Brain (organoid and tissue), 16 donors: ENCODE measurements at places on chromosomes 5 and 9.

- no peak for DNase-seq
These were observed 59.0 kb upstream of the PALM2AKAP2 start for GRCh38 chr9:109721001-109721400.

GRCh38 chr5:108249095-108249784, 132.7 kb downstream of the FBXL17 start:
- no peak for DNase-seq

- peak; percentile 98 for DNase-seq
These were observed 90.1 kb downstream of the LMNB1 start for GRCh38 chr5:126866851-126867636.

GRCh38 chr5:2542821-2543220, 208.7 kb downstream of the IRX2 start:
- no peak for DNase-seq

DNA sequence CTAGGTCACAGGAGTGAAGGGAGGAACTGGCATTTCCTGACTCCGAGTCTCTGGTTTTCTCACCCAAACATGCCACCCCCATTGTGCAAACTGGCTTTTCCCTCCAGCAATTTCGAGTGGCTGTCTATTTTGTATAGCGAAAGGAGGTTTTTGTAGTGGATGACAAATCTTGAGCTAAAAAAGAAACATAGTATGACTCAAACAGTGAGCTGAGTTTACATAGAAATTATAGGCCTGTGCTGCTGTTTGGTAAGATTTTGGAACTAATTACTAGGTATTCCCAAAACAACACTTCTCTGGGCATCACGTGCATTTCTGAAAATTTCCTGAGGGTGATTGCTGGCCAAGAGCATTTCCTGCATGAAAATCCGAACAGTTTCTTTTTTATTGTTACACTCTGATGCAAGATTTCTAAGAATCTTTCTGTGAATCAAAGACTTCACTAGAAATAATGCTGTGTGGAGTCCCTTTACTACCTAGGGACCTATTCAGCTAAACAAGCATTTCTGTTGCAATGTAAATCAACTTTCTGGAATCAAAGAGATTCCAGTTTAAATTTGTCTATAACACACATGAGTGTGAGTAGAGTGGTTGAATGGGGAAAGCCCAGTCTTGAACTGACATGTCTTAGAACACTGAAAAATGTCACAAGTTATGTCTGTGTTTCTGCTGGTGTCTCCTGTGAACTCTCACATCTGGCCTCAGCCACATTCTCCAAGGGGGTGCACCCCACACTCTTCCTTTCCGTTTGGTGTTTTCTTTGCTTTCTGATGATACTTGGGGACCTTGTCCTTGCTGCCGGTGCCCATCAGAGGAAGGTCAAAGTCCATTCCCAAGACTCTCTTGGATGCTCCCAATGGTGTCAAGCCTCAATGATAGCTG, 33.3 kb upstream of the DAPK1 start:
- no peak for DNase-seq

DNA sequence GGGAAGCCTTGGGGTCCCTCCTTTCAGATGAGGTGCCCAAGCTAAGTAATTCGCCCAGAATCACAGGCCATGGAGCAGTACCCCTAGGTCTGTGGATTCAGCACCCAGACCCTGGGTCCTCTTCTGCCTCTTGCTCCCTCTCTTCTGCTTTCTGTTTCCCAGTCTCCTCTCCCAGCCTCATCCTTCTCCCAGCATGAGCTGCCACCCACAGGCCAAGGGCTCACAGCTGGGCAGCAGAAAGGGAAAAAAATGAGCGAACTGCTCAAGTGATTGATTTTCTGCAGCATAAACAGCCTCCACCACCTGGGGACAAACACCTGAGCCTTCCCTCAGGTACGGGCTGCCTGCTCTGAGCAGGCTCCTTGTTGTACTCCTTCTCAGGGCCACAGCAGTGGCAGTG, 113.9 kb upstream of the SAP30L start:
- no peak for DNase-seq

- peak; percentile 72 for DNase-seq
These were observed 41.9 kb upstream of the AGXT2 start for GRCh38 chr5:35089334-35090314.

DNA sequence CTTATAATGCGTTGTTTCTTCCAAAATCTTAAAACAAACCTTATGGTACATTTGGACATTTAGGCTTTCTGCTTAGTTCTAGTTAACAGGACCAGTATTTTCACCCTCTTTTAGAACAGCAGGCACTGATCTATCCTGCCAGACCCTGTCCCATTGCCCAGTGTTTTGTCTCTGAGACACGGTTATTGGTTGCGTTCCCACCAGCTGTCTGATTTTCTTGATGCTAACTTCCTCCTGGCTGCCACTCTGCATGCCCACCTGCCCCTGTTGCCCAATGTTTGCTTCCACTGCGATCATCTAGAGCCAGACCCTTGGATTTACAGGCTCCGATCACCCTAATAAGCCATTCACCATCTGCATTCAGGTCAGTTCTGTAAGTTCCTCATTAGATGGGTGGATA, 506.0 kb upstream of the CDH6 start:
- DNase-seq = peak; percentile 42

GRCh38 chr9:36765468-36766341, 193.0 kb downstream of the MELK start:
- peak; percentile 95 for DNase-seq

GRCh38 chr9:134193912-134194535, 29.7 kb upstream of the RNU6ATAC start:
- no peak for DNase-seq

DNA sequence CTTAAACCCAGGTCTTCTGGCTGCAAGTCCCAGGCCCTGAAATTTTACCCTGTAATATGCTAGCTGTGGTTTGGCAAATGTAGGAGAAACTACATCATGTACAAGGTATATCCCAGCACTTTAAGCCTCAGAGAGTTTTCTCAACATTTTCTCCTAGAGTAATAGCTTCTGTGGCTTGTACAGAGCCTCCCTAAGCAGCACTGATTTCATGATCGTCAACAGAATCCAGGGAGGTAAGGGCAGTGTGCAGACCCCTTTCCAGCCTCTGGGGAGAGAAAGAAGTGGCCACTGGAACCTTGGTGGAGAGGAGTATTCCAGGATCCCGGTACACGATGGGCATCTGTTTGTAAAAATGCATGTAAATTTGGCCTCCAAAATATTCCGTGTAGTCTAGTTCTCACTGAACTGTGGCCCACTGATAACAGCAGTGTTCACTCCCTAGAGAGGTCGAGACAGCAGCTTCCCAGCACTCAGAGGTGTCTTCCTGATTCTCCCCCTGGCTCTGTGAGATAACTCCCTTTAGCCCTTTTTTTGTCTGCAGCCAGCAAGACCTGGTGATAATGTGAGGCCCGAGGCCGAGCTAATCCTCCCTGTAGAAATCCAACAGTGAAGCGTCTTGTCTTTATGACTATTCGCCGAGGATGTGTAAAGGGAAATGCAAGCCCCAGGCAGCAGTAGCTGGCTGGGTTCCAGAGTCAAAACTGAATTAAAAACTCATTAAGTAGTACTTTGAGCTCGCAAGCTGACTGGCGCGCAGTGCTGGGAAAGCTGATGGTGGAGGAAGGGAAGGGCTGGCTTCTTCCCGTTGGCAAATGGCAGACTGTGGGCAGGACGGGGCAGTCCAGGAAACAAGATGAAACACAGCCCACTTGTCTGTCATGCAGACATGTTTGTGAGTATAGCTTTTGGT, 59.0 kb downstream of the MAP1B start:
- DNase-seq = peak; percentile 95

DNA sequence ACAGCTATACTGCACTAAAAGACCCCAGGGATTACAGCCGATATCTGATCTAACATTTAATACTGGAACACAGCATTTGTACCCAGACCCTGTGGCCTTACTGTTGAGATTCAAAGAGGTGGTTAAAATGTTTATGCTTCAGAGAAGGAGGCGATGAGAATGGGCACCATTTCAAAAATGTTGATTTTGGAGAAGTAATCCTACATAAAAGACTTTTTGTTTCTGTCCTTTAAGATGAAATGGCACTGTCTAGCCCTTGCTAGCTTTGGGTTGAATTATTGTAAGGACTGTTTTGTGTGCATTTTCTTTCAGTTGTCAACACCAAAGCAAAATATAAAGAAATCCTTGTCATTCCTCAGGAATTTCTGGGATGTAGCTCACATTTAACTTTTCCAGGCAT, 288.5 kb upstream of the ANKH start:
- DNase-seq = no peak

DNA sequence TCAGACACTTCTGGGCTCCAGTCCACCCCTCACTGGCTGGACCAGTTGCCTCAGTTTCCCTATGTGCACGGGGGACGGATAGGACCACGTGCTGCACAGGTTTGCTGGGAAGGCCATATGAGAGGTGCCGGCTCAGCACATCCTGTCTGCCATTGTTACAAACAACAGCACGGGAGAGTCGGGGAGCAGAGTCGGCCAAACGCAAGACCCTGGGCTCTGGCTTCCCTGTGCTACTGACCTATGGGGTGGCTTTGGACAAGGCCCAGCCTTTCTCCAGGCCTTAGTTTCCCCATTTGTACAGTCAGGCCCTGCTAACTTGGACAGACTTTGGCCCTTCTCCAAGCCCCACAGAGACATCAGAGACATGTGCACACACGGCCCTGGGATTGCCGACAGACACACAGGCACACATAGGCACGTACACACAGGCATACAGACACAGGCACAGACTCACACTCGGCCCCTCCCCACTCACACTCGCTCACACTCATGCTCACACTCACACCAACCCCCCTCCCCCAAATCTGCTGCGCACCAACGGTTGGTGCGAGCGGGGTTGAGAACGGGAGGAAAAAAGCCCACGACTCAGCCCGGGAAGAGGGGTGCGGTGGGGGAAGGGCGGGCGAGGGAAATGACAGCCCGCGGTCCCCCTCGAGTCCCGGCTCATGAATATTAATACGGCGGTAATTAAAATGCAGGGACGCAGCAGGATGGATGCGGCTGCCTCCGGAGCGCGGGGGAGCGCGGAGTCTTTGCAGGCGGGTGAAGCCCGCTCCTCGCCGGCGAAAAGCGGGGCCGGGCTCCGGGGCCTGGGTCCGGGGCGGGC, 133.0 kb downstream of the C9orf50 start:
- DNase-seq = peak; percentile 93

- no peak for DNase-seq
These were observed 867.2 kb downstream of the NR2F1-AS1 start for GRCh38 chr5:92713826-92714225.

DNA sequence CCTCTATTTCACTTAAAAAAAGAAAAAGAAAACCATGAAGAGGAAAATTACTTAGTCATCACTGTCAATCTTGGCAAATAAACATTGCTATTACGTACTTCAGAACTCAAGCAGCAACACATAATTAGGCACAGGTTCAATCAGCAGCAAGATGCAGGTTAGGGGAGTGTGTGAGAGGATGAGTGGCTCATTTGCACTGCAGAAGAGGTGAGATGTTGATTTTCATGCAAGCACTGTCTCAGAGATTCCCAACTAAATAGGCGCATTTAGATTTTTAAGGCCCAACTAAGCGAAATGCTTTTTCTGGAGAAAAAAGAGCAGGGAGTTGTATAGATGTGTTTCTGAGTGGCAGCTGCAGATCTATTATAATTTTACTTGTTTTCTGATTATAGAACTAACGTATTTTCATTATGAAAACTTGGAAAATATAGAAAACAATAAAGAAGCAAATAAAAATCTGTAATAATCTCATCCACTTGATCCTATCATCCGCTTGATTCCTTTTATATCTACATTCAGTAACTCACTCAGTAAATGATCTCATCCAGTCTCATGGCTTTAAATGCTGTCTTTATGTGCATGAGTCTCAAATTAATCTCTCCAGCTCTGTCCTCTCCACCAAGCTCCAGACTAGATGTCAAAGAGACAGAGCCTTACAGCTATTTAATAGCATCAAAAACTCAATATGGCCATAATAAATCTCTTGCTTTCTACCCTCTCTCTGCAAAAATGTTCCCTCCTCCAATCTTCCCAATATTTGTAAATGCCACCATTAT, 162.5 kb downstream of the ZNF462 start:
- DNase-seq = no peak

DNA sequence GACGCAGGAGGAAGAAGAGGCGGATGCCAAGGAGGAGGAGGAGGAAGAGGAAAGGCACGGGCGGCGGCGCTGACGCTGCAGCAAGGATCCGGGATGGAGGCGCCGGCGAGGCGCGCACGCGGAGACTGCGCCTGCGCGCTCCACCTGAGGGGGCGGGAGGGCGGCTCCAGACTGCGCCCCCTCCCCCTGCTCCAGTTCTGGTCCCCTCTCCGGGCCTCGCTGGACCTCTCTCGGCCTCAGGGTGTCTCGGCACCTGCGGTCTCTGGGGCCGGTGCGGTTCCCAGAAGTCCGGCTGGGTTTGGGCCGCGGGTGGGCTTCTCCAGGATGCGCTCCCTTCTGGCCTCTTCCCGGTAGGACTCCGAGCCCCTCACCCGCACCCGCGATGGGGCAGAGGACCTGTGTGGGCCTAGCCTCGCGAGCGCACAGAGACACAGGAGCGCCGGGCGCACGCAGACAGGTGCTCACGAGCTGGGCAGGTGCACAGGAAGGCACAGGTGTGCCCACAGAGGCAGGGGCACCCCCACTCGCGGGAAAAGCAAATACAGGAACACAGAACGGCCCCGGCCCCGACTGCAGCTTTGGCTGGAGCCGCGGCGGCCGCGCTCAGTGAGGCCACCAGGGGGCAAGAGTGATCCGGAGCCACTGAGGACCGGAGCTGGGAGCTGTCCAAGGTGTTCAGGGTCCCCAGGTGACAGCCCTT, at the start of gene NPDC1:
Gene NPDC1, minus strand, starts transcription at position 90 of the 700 bp plus-strand sequence. CDS start 188 bp downstream, outside the sequence.
- DNase-seq = peak; percentile 92

GRCh38 chr5:199950-200645, 8.8 kb downstream of the LRRC14B start:
- DNase-seq = no peak

DNA sequence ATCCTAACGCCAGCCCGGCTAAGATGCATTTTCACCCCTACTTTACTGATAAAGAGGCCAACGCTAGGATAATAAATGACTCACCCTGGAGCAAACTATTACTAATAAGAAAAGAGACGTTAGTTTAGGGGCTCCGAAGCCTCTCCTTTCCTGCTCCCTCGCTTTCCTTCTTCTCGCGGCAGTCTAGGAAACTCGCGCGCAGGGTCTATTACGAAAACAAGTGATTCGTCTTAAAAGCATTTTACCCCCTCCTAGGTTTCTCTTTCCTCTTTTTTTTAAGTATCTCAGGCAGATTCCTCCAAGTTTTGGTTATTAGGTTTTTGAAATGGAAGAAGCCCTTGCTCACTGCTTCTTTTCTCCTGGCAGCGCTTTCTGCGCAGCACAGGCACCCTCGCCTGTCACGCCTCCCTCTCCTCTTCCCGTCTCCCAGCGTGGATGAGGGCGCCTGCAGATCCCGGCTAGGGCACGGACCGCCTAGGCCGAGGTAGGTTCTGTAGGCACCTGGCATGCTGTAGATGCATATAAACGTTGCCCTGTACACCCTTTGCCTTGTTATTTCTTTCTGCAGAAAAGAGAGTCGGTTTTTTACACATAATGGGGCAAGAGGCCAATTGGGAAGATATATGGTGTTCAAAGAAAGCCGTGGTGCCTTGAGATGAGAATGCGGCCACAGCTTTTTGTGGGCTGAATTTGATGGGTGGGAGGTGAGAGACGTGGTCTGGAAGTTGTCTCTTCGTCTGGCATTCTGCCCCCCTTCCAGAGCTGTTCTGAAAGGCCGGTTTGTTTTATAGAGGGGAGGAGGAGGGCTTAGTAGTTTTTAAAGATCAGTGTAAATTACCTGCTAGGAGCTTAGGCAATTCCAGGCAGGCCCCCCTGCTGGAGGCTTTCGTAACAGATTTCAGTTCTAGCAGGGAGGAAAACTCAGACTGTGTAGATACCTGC, 983 bp downstream of the GCNT1 start:
- peak; percentile 38 for DNase-seq

- peak; percentile 74 for DNase-seq
These were observed 29.5 kb downstream of the TTC39B start for GRCh38 chr9:15277400-15278090.

- no peak for DNase-seq
These were observed 273.7 kb downstream of the CETN3 start for GRCh38 chr5:90135779-90136378.
